NCI-H2171 (cell line): ENCODE measurements at places on chromosomes 2 and 18.
A peak's percentile ranks its signal among the peaks of the same experiment; 100 is the strongest.

DNA sequence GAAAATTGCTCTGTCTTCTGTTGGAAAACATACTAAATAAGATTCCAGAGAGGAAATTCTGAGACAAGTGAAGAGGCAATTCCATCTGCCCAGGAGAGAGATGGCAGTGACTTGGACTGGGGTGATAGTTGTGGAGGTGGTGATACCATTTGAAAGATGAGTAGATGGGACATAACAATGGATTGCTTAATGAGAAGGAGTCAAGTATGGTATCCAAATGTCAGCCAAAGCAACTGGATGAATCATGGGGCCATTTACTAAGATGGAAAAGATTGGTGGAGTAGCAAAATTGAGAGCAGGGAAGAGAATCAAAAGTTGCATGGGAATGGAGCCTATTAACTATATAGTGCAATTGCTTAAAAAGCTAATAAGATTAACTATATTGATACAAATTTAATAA lies 222.1 kb downstream of the ETAA1 start:
- no peak for DNase-seq

GRCh38 chr2:105744091-105744908 lies 412 bp upstream of the NCK2 start:
- DNase-seq = peak; percentile 54

- no peak for DNase-seq
Measured at GRCh38 chr2:68088940-68089339, 26.1 kb upstream of the C1D start.

GRCh38 chr18:44945888-44946401 lies 265.3 kb downstream of the SETBP1 start:
- no peak for DNase-seq

- DNase-seq = no peak
Measured at GRCh38 chr2:167749660-167750059, 497.7 kb downstream of the STK39 start.

- no peak for DNase-seq
Measured at GRCh38 chr2:201276511-201276910, 16.2 kb downstream of the CASP8 start.

DNA sequence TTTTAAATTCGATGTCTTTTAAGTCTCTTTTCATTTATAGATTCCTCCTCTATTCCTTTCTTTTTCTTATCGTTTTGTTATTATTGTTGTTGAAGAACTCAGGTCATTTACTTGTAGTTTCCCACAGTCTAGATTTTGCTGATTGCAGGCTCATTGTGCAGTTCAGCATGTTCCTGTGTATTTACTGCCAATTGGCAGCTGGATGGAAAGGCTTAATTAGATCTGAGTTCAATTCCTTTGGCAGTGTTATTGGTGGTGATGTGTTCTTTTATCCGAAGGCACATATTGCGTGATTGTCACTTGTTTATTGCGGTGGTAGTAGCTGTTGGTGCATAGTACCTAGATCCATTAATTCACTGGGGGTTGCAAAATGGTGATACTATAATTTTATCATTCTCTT lies 180.7 kb downstream of the BABAM2 start:
- DNase-seq = no peak

DNA sequence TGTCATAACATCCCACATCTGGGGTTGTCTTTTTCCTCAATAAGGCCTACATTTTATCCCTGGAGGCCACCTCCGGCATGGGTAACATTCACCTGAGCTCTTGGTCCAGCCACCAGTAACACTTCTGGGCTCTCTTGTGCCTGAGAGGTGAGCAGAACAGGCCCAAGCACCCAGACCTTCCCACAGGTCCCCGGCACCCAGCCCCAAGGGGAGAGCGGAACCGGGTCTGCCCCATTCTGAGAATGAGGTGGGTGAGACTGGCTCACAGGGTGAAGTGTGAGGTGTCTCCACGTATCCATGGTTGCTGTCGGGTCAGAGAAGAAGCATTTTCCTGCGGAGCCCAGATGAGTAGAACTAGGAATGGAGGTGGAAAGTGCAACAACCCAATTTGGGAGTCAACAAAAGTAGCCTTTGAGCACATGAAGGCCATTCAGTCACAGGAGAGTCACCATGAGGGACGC lies 496.7 kb upstream of the MYT1L start:
- no peak for DNase-seq

DNA sequence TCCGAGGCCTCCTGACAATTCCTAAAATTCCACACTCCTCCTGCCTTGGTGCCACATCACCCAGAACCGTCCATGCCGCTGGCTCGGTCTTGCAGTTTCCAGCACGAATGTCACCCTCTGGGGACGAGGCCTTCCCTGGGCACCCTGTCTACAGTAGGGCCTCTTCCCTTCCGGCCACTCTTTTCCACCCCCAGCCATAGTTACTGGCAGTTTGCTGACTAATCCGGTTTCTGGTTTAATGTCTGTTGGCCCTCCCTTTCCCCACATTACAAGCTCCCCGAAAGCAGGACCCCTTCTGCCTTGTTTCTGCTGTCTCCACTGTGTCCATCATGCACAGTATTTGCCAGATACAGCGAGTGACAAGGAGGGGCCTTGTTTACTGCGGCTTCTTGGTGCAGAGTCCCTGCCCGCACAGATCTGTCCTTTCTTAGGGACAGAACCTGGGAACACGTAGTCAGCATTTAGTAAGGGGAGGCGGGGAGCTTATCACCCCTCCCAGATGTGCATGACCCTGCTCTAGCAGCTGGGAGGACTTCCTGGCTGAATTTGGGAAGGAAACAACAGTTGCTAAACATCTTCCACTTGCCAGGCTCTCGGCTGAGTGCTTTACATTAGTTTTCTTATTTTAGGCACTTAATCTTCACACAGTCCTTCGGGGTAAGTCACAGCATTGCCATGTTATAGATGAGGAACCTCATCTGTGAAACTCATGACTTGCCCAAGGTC lies 23.6 kb upstream of the CATIP start:
- DNase-seq = no peak

GRCh38 chr2:44974064-44974715 lies 32.7 kb downstream of the SIX3 start:
- DNase-seq = peak; percentile 17

DNA sequence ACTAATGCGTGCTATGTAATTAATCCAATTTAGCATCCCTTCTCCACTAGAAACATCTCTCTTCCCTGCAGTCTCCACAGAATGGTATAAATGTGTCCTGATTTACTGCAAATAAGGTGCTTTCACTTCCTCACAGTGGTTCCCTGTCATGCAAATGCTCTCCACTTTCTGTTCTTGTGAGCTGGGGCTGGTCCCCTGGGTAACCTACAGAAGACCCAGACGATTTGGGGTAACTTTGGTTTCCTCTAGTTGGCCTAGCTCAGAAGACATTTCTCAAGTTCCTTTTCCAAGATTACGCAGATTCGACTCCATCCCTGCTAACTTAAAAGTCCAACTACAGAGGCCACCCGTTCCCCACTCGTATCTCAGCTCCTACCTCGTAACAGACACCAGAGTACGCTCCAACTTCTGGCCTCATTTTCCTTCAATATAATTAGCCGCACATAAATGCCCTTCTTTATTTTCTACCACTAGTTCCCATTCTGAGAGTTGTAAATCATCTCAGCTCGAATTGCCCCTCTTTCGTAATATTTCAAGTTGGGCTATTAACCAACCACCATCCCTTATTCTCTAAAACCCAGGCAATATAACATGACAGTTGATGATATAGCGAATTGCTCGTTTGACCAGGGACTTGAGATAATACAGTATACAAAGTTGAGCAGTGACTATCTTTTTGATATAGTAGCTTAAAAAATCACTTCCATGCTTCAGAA lies 28.8 kb upstream of the NEDD4L start:
- DNase-seq = no peak

DNA sequence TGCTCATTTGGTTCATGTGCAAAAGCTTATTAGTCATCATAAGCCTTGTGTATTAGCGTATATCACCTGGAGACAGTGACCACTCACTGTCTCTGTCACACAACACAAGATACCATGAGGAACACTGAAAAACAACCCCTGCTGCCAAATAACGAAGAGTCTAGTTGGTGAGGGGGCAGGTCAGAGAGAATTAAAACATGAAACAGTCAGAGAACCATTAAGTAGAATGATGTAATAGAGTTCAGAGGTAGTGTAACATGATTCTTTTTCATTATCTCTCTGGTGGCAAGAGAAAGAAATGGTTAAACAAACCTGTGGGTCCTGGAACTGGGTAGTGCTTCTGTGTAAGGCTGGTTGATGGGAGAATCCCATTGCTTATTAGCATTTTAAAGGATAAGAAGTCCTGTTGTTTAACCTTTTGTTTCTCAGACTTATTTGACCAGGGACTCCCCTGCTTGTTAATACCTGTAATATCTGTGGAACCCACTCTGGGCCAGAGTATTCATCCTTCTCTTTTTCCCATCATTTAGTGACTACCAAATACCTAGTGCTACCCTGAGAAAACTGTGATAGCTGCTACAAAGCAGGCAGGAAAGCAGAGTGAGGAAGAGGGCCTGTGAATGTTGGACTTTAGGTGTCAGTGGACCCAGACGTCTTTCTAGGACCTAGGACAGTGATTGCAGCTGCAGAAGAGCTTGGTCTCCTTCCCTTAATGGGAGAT lies 38.0 kb downstream of the PTRHD1 start:
- DNase-seq = no peak

GRCh38 chr2:84481702-84482101 lies 22.6 kb upstream of the SUCLG1 start:
- no peak for DNase-seq

DNA sequence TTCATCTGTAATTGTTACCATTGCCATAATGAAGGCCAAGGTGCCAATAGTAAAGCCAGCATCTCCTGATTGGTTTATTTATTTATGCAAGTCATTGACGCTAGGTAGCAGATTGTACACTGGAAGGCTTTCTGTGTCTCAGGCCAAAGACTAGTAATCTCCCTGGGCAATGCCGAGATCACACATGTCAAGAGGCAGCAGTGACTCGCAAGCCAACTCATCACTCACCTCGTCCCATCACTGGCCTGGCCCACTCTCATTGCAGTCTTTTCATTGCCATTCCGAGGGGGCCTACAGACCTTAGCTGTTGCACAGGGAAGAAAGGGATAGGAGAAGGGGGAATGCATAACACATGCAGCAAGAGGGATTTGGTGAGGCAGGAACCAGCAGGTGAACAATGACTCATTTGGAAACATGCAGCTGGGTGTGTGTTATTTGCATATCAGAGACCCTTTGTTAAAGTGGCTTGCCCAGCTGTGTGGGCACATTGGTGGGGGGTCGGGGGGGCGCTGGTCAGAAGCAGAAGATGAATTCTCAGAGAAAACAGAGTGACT lies 448.7 kb upstream of the HNRNPA3 start:
- no peak for DNase-seq

DNA sequence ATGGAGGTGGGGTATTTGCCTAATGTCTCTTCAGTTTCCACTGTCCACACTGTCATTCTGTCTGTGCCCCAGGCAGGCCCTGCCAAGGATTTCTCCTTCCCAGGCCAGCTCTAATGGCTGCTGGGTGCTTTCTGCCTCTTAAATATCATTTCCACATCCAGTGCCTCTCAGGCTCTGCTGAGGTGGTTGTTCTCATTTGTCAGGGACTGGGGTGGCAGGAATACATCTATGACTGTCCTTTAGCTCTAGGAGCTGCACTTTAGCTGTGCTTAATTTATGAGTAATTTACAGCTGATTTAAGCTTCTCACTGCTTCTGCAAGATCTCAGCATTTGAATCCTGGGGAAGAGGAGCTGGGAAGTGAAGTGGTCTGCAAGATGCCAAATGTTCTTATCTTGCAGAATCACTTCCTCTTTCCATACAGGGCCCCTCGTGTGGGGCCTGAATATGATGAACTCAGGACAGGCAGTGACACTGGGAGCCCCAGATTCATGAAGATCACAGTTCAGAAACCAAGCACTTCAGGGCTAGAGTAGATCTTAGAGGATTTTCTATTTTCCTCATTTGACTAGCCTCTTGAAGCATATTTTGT lies 150.2 kb downstream of the FSHR start:
- DNase-seq = no peak

DNA sequence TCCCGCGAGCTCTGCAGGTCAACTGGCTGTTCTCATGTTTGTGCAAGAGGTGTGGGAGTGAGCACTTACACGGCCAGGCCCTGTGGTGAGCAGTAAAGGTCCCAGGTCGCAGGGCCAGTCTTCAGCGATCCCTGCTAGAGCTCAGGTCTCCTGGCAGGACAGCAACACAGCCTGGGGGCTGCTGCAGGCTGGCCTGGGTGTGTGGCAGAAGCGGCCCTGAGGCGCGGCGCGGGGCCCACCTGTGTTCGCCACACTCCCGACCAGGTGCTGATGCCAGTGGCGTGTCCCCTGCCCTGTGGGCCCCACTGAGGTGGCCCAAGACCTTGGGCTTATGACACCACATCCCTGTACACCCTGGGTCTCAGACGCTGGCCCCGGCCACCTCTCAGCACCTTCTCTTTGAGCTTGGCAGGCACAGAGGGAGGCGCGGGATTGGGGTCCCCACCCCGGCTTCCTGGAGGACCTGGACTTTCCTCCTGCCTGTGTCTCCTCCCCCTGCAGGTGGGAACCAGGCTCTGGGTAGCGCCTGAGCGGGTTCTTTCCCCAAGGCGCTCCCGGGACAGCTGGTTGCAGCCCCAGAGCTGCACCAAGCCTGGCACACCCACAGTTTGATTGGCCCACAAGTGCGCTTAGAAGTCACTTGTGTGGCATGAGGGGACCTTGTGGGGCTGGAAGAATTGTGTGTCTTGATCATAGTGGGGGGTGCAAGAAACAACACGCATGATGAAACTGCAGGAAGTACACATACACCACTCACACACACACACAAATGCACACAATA lies 59.2 kb downstream of the TWIST2 start:
- no peak for DNase-seq

DNA sequence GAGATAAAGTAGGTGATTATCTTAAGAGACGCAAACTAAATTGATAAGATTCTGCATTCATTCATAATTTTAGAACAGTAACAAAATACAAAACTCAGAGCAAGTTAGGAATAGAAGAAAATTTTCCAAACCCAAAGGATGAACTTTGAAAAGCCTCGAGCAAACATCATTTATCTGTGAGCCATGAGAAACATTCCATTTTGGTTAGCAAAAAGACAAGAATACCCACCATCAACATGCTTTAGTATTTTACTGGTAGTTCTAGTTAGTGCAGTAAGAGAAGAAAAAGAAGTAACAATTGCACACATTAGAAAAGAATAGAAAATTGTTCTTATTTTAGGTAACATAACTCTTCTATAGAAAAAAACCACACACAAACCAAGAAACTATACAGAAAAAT lies 291.3 kb upstream of the TCF4 start:
- DNase-seq = no peak

DNA sequence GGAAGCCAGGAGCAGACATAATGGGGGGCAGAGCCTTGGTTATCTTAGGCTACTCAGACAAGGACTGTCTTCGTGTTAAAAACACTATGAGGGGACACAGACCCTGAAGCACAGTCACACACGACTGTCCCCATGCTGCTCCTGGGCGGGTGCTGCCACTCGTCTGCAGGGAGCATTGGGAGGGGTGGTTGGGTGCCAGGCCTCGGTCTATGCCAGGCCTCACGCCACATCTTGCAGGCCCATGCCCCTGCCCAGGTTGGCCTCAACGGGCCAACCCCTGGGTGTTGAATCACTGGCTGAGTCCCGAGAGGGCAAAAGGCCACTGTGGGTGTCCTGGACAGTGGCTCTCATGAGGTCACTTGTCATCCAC lies 97.9 kb downstream of the USP40 start:
- no peak for DNase-seq
